ENCODE measurements at places on chromosomes 2 and 18. TPM values are rescaled to one million over a fixed set of nuclear protein-coding genes. Genes with fewer than 3 reads are reported as not detected.

- no peaks in the 10 kb centered on the region for H3K27me3 ChIP-seq
- no peaks in the 10 kb centered on the region for H3K36me3 ChIP-seq
- no peak overlapping the region for H3K27ac ChIP-seq
- DNase-seq: no peak
- H3K4me1 ChIP-seq: no peaks in the 10 kb centered on the region
Observed at GRCh38 chr2:84460670-84461069, 1.6 kb upstream of the SUCLG1 start.

- H3K4me1 ChIP-seq: no peaks in the 10 kb centered on the region
- no peak for DNase-seq
- H3K4me3 ChIP-seq: no peak overlapping the region
- H3K36me3 ChIP-seq: no peaks in the 10 kb centered on the region
- no peaks in the 10 kb centered on the region for H3K27me3 ChIP-seq
Observed at GRCh38 chr2:19574778-19575260, 216.4 kb upstream of the OSR1 start.

- H3K4me3 ChIP-seq: no peak overlapping the region
- H3K4me1 ChIP-seq: no peaks in the 10 kb centered on the region
- DNase-seq: no peak
- H3K36me3 ChIP-seq: no peaks in the 10 kb centered on the region
Observed at GRCh38 chr18:60978338-60978737, 354.9 kb upstream of the CDH20 start.

C1D gene
- 20.5 TPM for total RNA-seq

CCDC141 gene
- total RNA-seq: 21.6 TPM
